ENCODE measurements at places on chromosomes 7 and 10. TPM values are rescaled to one million over a fixed set of nuclear protein-coding genes. Genes with fewer than 3 reads are reported as not detected.

The EIF4H gene
- total RNA-seq = 194 TPM

The KIAA1217 gene
- total RNA-seq = 28.2 TPM

The MAD1L1 gene
- total RNA-seq = 77.2 TPM

The MYL10 gene
- not detected for total RNA-seq

The CYP3A7 gene
- not detected for total RNA-seq

The BAG3 gene
- 42.6 TPM for total RNA-seq

The AGAP9 gene
- 3.6 TPM for total RNA-seq

The ELOVL3 gene
- not detected for total RNA-seq

The IFIT1B gene
- total RNA-seq = 0.20 TPM

DNA sequence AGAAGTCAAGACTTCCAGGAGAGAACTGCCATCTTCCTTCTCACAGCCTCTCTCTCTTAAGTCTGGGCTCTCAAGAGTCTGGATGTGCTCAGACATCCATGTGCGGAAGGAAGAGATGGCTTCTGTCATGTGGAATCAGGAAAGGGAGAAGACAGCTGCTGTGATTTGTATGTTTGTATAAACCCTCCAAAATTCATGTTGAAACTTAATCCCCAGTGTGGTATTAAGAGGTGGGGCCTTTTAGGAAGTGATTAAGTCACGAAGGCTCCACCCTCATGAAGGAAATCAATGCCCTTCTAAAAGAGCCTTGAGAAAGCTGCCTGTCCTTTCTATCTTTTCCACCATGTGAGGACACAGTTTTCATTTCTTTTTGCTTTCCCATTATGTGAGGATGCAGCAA is 73.9 kb upstream of the PTN start:
- no peak for DNase-seq

DNA sequence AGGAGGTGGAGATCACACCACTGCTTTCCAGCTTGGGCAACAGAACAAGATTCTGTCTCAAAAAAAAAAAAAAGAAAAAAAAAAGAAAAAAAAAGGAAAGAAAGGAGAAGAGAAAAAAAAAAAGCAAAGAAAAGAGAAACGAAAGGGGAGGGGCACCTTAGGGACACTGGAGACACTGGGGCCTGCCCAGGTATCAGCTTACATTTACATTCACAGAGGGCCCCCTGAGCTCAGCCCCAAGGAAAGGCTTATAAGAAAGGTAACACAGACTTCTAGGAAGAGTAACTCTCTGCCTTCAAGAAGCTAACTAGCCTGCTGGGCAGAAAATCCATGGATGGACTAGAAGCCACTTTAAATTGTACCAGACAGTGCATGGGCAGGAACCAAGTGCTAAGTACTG is 108.8 kb downstream of the NPY start:
- no peak for DNase-seq

DNA sequence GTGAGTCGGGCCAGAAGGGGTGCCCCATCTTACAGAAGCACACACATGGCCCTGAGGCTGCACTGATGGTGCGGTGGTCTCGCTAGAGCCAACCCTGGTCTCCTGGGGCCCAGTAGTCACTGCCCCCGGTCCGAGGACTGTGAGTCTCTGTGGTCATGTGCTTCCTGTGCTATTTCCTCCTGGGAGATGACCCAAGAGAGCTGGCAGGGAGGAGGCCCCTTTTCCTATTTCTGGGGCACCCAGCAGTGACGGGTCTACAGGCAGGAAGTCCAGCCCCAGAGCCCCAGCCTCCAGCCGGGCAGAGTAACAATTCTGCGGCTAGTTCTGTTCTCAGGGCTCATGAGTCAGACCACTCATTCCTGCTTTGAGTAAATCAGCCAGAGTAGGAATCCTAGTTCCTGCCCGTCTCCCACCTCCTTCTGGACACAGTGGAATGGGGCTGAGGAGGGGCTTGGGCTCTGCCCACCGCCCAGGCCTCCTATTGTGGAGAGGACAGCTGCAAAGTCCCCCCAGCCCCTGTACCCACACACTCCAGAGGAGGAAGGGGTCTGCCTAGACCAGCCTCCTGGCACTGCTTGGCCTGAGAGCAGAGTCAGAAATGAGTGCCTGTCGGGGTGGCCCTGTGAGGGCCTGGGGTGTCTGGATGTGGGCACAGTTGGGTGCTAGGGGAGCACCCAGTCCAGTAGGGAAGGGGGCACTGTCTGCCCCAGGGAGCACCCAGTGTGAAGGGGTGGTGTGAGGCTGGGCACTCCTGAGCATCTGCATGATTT is 80.5 kb upstream of the PPIF start:
- peak; percentile 32 for DNase-seq

- no peak for DNase-seq
Measured at GRCh38 chr7:137950263-137950621, 51.6 kb downstream of the CREB3L2 start.

- DNase-seq = no peak
Measured at GRCh38 chr10:35304649-35305048, 31.7 kb upstream of the CCNY start.

DNA sequence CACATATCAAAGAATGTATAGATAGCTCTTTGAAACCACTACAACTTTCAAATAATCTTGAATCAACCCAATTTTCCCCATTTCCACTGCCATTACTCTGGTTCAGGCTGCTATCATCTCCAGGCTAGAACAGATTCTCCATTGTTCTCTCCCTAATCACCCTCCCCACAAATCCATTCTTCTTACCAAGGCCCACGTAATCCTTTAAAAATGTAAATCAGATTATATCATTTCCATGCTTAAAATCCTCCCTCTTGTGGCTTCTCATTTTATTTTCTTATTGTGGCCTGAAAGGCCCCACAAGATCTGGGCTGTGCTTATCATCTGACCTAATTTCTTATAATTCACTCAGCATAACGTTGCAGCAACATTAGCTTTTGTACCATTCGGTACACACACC is 3.0 kb upstream of the PON1 start:
- no peak for DNase-seq

DNA sequence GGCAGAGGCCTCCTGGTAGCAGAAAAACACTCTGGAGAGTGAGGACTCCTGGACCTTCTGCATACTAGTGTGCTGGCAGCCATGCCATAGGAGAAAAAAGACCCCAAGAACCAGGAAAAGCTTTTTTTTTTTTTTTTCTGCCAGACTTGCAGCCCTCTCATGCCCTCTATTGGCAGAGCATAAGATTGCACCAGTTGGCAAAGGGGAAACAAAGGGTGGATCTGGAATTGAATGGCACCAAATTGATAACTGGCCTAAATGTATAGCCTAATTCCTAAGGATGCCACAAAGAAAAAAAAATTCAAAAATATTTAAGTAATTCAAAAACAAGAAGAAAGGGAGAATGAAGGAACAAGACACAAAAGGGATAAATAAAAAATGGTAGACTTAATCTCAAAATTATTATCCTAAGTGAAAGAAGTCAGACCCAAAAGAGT is 112.5 kb upstream of the GHITM start:
- no peak for DNase-seq

DNA sequence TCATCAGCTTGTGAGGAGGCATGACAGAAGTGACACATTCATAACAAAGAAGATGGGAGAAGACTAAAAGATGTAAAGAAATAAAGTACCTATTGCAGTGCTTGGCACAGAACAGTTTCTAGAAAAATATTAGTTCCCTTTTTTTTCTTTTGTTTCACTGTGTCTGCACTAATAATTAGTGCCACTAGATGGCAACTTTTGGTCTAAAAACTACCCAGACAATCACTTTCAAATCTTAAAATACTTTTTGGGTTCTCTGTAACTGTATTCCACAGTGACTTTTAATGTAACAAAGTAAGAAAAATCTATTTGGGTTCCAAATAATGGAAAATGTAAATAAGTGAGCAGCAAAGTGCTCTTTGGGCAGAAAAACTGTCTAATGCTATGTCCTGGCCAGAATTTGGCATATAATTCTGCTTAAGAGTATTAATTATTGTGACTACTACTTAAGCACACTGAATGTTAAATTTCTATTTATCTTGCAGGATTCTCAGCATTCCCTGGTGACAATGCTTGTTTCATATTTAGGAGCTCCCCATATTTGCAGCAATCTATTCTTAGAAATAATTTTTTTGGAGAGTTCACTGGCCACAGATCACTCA is 134.8 kb upstream of the KIF5B start:
- DNase-seq = no peak

DNA sequence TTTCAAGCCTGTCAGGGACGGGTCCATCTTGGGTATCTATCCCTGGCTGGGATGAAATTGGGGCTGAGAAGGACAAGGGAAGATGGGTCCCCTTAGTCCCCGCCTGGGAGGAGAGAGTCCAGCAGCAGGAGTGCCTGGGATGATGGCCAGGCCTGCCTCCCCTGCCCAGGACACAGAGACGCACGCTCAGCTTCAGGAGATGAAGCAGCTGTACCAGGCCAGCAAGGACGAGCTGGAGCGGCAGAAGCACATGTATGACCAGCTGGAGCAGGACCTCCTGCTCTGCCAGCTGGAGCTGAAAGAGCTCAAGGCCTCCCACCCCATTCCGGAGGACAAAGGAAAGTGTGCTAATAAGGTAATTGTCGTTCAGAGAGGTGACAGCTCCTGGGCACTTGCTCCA is 15.4 kb downstream of the CCDC136 start:
- DNase-seq = no peak

DNA sequence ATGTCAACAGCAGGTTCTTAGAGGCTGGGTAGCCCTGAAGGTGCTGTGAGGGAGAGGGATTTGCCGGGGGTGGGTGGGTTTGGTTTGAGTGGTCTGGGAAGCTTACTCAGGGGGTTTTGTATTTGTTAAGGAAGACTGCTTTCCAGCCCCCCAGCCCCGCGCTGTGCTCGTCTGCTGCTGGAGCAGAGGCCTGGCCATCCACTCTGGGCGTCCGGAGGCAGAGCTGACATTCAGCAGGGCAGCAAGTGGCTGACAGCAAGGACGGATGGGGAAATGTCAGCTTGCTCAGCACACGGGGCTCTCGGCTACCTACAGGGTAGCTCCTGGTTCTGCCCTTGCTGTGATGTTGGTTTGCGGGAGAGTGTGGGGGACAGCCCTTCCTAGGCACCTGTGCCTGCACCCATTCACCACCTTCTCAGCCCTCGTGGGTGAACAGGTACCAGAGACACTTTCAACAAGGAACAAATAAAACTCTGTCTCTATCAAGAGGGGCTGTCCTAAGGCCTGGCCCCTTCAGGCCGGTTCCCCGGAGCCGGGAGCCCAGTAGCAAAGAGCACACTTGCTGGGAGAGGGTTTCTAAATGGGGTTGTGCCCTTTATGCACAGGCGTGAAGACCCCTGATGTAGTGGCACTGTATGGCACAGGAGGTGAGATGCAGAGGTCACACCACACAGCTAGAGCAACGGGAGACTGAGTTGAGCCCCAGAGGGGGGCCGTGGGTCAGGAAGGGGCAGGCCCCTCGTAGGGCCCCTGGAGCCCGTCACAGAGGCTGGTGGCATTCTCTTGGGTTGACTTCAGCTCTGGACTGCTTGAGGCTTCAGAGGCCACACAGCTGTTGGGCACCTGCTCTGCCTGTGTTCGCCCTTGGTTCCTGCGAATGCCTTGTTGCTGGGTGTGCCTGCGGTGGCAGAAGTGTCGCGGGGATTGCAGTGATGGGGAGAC is 72.2 kb upstream of the SHH start:
- peak; percentile 18 for DNase-seq

DNA sequence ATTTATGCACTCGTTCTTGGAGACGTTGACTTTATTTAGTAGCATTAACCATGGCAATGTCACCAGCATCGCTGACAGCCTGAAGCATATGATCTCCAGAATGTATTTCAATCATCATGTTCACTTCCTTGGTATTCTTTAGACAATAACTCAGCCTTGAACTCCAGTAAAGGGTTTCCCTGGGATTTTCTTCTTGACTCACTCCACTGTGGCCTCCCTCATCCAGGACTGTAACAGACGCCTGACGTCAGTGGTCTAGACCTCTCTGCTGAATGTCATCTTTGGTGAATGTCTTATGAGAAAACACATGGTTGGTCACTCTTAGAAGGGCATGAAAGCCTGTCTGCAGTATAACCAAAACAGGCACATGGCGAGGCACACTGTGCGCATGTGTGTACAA is 64.4 kb downstream of the EGFR start:
- DNase-seq = no peak

- no peak for DNase-seq
Measured at GRCh38 chr7:35754741-35755140, 46.1 kb upstream of the SEPTIN7 start.

GRCh38 chr10:119198438-119198837 is 8.9 kb upstream of the GRK5 start:
- DNase-seq = no peak

GRCh38 chr10:35993591-35994515 is 351.8 kb upstream of the FZD8 start:
- DNase-seq = no peak

DNA sequence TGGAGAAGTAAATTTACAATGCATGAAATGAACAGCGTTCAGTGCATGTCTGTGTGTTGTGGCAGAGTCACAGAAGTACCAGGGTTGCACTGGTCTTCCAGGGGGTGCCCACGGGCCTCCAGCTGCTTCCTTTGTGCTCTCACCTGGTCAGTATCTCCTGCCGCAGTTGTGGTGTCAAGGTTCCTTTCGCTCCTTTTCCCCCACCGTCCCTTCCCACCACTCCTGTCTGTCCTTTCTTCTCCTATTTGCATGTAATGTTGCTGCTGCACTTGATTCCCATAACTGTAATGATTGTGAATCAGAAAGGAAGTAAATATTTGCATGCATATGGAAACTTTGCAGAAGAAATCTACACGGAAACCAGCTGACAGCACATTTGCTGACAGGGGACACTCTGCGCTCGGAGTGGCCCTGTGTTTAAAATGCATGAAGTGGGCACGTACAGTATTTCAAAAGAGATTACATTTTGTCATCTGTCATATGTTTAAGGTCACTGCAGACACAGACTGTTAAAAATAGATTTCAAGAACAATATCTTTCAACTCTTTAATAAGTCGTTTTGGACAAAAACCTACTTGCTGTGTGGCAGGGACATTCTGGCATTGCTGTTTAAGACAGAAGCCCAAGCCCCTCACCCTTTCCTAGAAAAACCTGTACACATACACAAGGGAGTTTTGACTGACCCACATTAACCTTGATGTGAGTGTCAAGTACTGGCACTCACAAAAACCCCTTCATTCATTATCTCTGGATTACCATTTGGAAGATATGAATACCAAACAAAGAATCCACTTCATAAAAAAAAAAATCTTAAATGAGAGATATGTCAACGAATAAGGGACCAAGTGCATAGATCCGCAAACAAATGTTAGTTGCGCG is 336.7 kb upstream of the KLF6 start:
- DNase-seq = no peak

DNA sequence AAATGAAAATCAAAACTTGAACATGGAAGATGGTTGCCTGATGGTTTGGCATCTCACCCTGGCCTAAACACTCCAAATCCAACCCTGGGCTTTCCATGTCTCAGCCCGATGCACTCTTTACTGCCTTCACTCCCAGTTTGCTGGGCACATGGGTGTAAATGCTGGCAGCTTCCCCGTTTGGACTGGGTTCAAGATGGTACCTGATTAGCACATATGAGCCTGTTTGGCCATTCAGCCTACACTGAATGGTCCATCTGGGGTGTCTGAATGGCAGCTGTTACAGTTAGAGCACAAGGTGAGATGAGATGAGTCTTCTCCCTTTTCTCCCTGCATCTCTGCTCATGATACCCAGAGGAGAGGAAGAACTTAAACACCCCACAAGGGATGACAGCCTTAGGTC is 37.1 kb downstream of the ATXN7L1 start:
- no peak for DNase-seq

- no peak for DNase-seq
Measured at GRCh38 chr10:132417257-132417910, 20.4 kb downstream of the PWWP2B start.

Measured in upper lobe of left lung (tissue), 6 donors.